Panc1 (cell line): ENCODE measurements at places on chromosomes 1 and 21. TPM values are rescaled to one million over a fixed set of nuclear protein-coding genes. Genes with fewer than 3 reads are reported as not detected.

S100B gene
- total RNA-seq, result not detected

GON4L gene
- total RNA-seq, result 47.6 TPM

CELA2B gene
- not detected for total RNA-seq

LCE2A gene
- not detected for total RNA-seq

AURKAIP1 gene
- 335 TPM for total RNA-seq

TSPAN2 gene
- total RNA-seq, result not detected

RNF11 gene
- total RNA-seq, result 86.0 TPM

DDR2 gene
- total RNA-seq, result 1.9 TPM

HEYL gene
- 2.3 TPM for total RNA-seq

TSNAX gene
- 40.0 TPM for total RNA-seq

GPATCH2 gene
- 11.2 TPM for total RNA-seq

COL24A1 gene
- 0.08 TPM for total RNA-seq

PRAMEF4 gene
- total RNA-seq, result not detected
